ENCODE measurements at places on chromosomes 3 and 15.
A peak's percentile ranks its signal among the peaks of the same experiment; 100 is the strongest.

DNA sequence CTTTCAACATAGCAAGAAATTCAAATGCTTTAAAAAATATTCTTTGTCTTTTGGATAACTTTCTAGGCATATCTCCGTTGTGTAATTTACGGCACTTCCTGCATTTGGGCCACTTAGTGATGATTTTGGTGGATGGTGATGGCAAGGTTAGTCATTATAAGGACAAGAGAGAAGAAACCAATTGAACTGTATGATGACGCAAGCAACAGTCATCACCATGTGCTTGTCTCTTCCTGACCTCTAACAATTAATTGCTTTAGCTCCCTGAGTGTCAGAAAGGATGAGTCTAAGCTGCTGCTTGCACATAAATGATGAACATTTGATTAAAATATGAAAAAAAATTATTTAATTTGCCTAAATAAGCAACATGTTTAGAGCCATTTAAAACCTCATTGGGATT is 11.3 kb upstream of the P2RY12 start:
- DNase-seq: no peak

GRCh38 chr3:99499235-99500158 is 138.9 kb upstream of the COL8A1 start:
- no peak for DNase-seq

GRCh38 chr3:194602669-194603171 is 30.5 kb downstream of the TMEM44 start:
- DNase-seq: no peak

DNA sequence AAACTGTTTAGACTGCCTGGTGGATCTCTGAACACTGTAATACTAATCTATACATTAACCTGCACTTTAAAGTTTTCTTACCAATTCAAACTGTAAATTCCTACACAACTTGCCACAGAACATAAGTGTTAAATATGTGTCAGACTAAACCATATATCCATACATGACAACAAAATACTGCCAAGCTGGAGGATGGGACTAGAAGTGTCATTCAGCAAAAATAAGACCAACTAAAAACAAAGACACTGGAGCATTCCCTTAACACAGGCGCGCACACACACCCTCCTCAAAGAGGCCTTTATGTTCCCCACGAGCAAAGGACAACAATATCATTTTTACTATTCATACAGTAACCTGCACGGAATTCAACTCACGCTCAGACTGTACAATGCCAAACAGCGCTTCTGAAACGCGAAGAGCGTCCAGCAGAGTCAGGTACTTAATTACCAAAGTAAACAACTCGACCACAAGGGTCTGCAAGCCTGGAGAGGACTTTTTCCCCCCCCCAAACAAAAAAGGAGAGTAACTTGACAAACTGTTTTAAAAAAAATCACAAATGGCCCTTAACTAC is 1.1 kb downstream of the DCUN1D1 start:
- no peak for DNase-seq

- DNase-seq: no peak
Observed at GRCh38 chr3:181572432-181572831, 139.3 kb upstream of the SOX2 start.

GRCh38 chr15:74725845-74726773 is 781 bp upstream of the CYP1A1 start:
- peak; percentile 86 for DNase-seq
